ENCODE measurements at places on chromosomes 2 and 18.

DNA sequence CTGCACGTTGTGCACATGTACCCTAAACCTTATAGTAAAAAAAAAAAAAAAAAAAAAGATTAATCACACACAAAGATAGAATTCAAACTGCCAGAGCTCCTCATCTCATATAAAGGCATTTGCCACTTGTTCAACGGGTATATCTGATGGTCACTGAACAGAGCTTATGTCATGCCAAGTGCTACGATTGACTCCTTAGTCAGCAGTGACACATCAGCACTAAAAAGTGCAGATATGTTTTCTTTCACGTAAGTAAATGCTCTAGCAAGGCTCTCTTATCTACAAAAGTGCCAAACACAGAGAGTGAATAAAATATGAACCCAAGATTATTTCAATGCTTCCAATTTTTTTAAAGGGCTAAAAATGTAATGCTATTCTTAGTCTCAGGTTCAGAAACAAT is 1.1 kb downstream of the LMAN1 start:
- DNase-seq: no peak

GRCh38 chr2:190980630-190981209 is 33.3 kb downstream of the STAT1 start:
- no peak for DNase-seq

DNA sequence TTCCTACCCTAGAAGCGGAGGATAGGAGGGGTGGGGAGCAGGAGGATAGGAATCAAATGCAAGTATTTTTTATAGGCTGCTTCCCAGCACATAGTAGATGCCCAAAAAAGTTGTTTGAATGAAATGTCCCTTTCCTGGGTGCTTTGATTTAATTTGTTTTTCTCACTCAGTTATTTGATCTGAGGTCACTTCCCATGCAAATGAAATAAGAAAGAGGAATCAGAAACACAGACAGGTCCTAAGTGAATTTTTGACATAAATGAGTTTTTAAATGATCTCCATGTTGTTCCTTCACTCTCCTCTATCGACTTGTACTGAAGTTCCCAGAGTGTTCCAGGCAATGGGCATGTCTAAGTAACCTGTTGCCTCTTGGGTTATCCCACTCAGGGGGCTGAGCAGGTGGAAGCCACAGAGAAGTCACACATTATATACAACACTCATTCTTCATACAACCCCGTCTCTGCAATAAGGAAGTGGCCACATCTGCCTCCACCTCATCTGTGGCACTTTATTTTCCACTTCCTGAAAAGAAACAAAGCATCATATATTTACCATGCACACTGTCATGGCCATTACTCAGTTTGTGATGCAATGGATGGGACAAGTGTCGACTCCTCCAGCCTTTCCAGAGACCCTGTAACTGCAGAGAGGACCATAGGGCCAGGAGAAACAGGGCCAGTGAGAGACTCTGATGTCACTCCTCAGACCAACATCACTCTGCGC is 81.9 kb upstream of the ZNF397 start:
- DNase-seq: no peak

DNA sequence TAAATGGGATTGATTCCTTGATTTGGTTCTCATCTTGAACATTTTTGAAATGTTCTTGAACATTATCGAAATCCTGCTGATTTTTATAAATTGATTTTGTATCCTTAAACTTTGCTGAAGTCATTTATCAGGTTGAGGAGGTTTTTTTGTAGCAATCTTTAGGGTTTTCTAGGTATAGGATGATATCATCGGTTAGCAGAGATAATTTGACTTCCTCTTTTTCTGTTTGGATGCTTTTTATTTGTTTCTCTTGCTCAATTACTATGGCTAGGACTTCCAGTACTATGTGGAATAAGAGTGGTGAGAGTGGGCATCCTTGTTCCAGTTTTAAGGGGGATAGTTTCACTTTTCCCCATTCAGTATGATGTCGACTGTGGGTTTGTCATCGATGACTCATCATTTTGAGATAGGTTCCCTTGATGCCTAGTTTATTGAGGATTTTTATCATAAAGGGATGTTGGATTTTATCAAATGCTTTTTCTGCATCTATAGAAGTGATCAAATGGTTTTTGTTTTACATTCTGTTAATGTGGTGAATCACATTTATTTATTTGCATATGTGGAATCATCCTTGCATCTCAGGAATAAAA is 201.5 kb upstream of the ZSWIM2 start:
- DNase-seq: no peak

- peak; percentile 71 for DNase-seq
Observed at GRCh38 chr2:69741229-69741574, 732 bp upstream of the ANXA4 start.

GRCh38 chr2:32375228-32375892 is 18.5 kb downstream of the BIRC6 start:
- no peak for DNase-seq
